ENCODE measurements at places on chromosomes 11 and 22.

DNA sequence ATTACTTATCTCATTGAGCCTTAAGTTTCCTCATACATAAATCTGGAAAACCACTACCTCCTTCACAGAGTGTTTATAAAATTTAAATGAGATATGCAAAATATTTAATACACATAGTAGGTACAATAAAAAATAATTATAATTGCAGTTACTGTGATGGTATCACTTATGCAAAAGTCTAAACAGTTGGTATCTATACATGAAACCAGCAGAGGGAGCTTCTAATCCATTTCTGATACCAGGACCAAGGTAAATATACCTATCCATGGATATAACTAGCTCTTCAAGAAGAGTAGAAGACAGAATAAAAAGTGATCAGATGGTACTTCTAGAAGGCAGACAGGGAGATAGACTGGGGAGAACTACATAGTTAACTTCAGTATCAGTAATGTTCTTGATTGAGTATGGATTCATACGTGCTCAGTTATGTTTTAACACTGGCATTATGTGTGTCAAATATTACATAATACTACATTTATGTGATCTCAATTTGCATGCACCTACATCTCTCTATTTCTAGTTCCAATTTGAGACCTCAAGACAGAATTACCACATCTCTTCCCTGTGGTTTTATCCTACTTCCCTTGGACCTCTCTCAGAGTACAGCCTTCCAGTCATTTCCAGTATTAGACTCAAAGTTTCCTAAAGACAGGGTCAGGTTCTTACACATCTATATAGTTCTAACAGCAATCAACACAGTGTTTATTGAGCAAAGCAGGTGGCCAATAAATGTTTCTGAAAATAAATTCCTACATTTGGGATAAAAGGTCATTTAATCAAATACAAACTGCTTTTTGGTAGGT lies 13.7 kb upstream of the TSG101 start:
- DNase-seq: no peak

- no peak for DNase-seq
These were observed 17.5 kb upstream of the TMEM184B start for GRCh38 chr22:38290347-38290746.

DNA sequence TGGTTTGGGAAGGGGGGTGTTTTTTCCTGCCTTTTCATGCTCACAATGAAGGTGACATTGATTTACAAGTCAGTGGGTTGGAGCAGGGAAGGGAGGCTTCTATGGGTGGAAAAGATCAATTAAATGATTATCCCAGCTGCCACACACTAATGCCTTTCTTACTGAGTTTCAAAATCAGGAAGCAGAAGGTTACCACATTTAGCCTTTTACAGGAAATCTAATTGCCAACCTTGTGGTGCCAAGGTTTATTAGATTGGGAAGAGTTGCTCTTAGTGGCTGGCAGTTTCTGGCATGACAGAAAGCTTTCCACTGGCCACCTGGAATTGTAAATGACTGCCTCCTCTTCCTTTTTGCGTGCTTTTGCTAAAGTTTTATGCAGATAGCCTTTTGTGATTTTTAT lies 98.7 kb downstream of the NAV2 start:
- DNase-seq: no peak

- DNase-seq: no peak
These were observed 133.4 kb downstream of the SWAP70 start for GRCh38 chr11:9797300-9797699.

DNA sequence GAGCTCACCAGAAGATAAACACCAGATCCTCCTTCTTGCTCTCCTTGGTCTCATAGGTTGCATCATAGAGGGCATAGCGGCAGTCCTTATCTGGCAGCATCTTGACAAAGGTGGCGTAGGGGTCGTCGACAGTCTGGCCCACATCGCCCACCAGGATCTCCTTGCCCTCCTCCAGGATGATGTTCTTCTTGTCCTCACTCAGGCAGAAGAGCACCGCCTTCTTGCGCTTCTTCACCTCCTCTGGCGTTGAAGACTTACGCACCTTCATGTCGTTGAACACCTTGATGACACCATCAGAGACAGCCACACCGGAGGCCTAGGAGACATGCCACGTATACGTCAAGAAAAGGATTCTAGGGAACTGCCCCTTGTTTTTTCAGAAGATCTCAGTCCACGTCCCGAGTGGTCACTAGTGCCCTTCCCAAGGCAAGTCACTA lies 2.0 kb downstream of the CFL1 start:
- DNase-seq: no peak

All from epithelial cell of prostate (primary cell).